ENCODE measurements at places on chromosomes 6 and 20. TPM values are rescaled to one million over a fixed set of nuclear protein-coding genes. Genes with fewer than 3 reads are reported as not detected.

Gene RNF114
- total RNA-seq = 63.5 TPM

Gene IP6K3
- 0.87 TPM for total RNA-seq

- DNase-seq = no peak
Measured at GRCh38 chr6:109795994-109796555, 105.0 kb downstream of the FIG4 start.

DNA sequence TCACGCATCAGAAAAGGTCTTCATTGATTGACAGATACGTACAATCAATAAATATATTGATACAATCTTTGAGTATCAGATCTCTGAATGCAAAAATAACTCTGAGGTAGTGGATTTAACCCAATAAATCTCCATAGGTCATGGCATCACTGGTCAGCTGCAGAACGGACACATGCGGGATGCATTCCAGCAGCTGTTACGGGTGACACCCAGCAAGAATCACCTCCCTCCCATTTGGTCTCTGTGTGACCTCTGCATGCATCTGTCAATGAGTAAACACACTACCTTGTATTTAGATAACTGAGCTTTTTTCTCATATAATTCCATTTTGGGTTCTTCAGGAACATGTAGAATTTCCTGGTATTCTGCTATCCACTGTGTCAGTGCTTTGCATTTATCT lies 285.4 kb downstream of the SYNE1 start:
- DNase-seq = no peak

GRCh38 chr20:45350217-45350616 lies 2.0 kb upstream of the SDC4 start:
- no peak for DNase-seq

- no peak for DNase-seq
Measured at GRCh38 chr6:118810420-118811027, 83.4 kb upstream of the ASF1A start.

DNA sequence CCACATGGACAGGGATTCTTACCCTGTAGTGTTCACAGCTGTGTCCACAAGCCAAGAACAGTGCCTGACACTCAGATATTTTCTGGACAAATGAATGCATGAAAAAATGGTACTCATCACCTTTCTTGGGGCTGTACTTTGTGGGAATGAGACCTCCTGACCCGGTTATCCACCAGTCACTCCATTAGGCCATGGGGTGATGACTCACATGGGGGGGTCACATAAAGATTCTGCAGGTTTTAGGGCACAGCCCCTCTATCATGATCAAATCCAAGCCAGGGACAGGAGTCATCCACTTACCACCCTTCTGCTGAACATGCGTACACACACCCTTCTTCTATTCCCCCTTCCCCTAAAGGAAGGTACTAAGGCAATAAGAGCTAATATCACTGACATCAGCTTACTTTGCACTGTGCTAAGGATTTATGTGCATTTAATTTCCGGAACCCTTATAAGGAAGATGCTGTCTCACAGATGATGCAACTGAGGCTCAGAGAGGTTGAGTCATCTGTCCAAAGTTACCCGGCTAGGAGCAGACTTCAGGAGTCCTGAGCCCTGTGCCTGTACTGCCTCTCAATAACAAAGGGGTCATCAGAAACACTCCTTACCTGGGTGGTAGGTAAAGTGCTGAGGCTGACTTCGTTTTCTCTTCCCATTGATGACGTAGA lies 107.8 kb downstream of the NFATC2 start:
- DNase-seq = no peak

DNA sequence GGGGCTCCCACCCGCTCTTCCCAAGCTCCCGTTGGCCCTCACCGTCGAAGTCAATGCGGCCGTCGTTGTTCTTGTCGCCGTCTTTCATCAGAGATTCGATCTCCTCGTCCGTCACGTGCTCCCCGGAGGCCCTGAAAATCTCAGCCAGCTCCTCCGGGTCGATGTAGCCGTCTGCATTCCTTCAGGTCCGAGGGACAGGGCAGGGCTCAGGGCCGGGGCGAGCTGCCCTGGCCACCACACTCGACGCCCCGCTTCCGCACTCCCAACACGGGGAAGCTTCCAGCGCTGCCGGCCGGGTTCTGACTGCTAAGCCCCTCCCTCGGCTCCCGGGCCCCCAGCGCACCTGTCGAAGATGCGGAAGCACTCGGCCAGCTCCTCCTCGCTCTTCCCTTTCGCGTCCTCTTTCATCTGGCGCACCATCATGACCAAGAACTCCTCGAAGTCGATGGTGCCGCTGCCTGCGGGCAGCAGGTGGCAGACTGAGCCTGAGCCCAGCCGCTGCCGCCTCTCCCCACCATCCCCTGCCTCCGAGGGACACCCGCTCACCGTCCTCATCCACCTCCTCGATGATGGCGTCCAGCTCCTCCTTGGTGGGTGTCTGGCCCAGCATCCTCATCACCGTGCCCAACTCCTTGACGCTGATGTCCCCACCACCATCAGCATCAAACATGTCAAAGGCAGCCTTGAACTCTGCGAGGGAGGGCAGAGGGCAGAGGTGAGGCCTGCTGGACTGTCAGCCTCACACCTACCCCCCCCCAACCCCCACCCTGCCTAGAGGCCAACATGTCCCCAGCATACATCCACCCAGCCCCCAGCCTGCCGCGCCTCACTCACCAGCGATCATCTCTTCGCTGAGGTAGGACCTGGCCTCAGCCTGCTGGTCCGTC lies 2.9 kb downstream of the TNNC2 start:
- no peak for DNase-seq

- DNase-seq = no peak
Measured at GRCh38 chr20:58869662-58870227, 17.2 kb downstream of the GNAS start.
